Left lung (tissue), 14 donors: ENCODE measurements at places on chromosomes 3 and 15. TPM values are rescaled to one million over a fixed set of nuclear protein-coding genes. Genes with fewer than 3 reads are reported as not detected.

DNA sequence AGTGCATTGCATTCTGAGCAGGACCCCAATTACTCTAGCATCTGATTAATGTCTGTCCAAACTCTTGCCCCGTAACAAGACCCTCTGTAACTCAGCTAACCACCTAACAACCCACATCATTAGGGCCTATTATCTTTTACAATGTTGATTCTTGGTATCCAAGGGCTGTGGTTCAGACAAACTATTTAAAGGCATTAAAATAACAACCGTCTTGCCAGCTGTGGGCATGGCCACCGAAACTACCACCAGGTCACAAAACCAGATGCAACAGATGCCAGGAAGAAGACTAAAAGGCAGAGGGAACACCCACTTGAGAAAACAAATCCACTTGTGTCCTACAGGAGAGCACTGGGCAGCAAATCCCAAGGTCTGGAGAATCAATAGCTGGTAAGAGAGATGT, 262.9 kb downstream of the ERC2 start:
- no peaks in the 10 kb centered on the region for H3K36me3 ChIP-seq
- H3K27me3 ChIP-seq: no peaks in the 10 kb centered on the region
- H3K4me1 ChIP-seq: no peaks in the 10 kb centered on the region
- no peak for DNase-seq

Gene SLC2A2
- total RNA-seq: not detected

Gene GUCA1C
- total RNA-seq: not detected

DNA sequence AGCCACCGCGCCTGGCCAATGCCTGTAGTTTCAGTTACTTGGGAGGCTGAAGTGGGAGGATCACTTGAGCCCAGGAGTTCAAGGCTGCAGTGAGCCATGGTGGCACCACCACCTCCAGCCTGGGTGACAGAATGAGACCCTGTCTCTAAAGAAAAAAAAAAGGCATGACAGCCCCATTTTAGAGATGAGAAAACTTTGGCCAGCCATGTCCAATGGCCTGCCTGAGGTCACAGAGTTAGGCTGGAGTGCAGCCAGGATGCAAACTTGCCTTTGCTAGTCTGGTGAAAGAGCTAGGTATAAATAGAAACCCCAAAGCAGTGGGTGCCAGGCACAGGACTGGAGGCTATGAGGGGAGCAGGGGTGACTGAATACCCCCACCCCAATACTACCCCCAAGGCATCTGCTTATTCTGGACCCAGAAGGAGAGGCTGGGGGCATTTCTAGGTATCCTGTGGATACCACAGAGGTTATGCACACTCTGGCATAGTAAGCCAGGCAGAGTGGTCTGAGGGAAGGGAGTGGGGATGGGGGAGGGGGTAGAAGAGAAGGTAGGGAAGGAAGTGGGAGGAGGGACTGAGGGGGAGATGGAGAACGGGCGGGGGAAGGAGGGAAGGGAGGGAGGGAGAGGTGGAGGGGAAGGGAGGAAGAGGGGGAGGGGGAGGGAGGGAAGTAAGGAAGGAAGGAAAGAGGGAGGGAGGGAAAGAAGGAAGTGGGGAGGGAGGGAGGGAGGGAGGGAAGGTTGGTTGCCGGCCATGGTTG, 16.2 kb upstream of the C15orf39 start:
- H3K4me1 ChIP-seq: no peaks in the 10 kb centered on the region
- no peaks in the 10 kb centered on the region for H3K36me3 ChIP-seq
- DNase-seq: no peak
- H3K27ac ChIP-seq: no peak overlapping the region
- no peak overlapping the region for H3K4me3 ChIP-seq
- peaks cover 1% of the 10 kb centered on the region for H3K27me3 ChIP-seq

- no peaks in the 10 kb centered on the region for H3K36me3 ChIP-seq
- H3K27me3 ChIP-seq: no peaks in the 10 kb centered on the region
- no peak for DNase-seq
- H3K4me1 ChIP-seq: no peaks in the 10 kb centered on the region
- no peak overlapping the region for H3K27ac ChIP-seq
Observed at GRCh38 chr3:25338158-25338725, 89.8 kb upstream of the RARB start.

DNA sequence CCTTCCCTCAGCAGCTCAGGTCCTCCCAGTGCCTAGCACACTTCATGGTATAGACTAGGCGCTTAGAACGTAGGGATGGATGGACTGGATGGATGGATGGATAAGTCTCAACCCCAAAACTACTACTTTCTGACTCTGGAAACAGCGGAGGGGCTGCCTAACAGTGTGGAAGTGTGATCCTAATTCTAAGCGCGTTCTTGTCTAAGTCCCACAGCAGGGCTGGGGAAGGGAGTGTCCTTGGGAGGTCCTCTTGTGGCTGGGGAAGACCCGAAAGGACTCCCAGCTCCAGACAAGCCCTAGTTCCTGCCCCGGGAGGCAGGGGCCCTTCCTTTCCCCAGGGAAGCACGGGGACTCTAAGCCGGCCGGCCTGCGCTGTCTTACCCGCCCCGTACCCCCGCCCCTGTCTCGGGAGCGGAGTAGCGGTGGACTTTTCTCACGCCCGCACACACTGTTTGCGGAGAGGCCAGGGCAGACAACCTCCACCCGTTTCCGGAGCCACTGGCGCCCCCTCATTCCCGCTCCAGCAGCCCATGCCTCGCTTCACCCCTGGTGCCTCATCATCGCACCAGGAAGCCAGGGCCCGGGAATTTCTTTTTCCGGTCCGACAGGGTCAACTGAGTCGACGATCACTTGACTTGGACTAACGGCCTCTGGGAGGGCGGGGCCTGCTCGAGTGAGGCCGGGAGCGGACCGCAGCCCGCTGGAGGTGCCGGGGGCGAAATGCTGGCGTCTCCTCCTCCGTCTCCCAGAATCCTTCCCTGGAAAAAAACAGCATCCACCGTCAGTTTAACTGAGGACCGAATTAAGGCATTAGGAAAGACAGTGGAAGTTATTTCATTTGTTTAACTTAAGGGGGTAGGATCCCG, 133.3 kb downstream of the TBC1D2B start:
- peak overlapping the region; percentile 45 for H3K27ac ChIP-seq
- no peaks in the 10 kb centered on the region for H3K27me3 ChIP-seq
- DNase-seq: peak; percentile 79
- peaks cover 3% of the 10 kb centered on the region for H3K4me1 ChIP-seq
- peak overlapping the region; percentile 38 for H3K4me3 ChIP-seq

Gene GREM1
- 0.96 TPM for total RNA-seq

DNA sequence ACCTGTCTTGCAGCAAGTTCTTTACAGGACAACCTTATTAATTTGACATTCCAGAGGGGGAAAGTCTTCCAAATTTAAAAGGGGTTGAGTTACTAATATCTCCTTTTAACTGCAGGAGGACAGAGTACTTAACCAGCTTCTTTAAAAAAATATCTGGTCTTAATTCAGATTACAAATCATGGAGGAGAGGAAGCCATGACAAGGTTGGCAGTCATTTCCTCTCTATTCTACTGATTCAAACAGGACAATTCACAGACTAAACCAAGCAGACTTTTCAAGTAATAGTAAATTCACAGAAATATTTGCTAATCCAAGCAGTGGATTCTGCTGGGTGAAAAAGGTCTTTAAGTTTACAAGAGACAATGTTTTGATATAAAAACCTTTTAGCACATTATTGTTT, 185.3 kb downstream of the CFAP20DC start:
- H3K27me3 ChIP-seq: no peaks in the 10 kb centered on the region
- H3K4me3 ChIP-seq: no peak overlapping the region
- no peak overlapping the region for H3K27ac ChIP-seq
- DNase-seq: no peak

DNA sequence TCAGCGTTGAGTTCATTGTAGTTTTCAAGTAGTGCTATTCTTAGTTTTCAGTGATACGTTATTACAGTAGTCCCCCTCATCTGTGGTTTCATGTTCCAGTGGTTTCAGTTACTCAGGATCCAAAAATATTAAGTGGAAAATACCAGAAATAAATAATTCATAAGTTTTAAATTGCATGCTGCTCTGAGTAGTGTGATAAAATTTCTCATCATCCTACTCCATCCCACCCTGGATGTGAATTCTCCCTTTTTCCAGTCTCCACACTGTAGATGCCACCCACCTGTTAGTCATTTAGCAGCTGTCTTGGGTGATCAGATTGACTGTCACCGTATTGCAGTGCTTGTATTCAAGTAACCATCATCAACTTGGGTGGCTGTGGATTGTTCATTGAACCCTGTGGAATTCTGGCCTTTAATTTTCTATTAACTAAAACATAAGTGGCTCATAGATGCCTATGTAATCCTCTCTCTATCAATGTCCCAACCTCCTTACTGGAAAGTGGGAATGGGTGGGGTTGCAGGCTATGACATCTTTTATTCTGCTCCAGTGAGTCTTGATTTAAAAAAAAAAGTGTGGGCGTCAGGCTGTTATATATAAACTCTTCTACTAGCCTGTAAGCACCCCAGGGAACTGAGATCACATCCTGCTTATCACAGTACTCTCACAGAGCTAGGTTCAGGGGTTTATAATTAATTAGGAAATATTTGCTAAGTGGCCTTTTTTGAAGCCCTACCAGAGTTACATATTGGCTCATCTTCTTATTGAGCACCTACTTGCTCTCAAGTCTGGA, 97.5 kb downstream of the CFAP20DC start:
- no peaks in the 10 kb centered on the region for H3K4me1 ChIP-seq
- no peaks in the 10 kb centered on the region for H3K36me3 ChIP-seq
- H3K4me3 ChIP-seq: no peak overlapping the region

Gene C3orf20
- total RNA-seq: not detected

DNA sequence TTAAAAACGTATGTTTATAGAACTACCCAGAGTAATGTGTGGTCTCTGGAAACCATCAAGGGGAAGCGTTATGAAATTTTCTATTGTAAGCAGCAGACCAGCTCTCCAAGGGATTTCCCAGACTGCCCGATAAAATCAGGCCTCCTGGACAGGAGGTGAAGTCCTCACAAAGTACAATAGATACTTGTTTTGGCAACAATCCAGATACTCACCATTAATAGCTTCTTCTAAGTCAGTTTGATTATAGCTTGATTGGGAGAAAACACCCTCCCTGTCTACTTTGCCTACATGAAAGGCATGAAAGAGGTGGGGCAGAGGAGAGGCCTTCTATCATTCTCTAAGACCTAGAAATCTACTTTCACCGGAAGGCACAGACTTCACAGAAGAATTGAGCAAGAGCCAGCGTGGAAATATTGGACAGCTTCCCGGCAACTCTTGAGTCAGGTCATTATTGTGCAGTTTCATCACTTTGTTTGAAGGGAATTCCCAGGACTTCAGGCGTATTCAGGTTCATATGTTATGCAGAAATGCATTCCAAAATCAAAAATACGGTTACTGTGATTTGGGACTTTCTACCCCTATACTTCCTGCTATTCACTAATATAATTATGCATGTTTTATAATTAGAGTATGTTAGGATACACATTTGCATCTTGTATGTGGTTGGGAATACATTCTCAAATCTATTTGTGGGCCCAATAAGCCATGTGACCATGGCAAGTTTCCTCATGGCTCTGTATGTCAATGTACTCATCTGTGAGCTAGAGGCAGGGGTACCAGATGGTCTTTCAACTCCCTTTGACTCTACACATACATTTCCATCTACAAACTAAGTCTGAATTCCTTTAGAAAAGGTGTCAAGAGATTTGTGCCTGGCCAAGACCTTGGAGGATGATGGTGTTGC, 103.5 kb downstream of the CD47 start:
- peak; percentile 90 for DNase-seq
- H3K4me3 ChIP-seq: no peak overlapping the region
- H3K4me1 ChIP-seq: peaks cover 35% of the 10 kb centered on the region
- H3K36me3 ChIP-seq: no peaks in the 10 kb centered on the region
- peak overlapping the region; percentile 79 for H3K27ac ChIP-seq
- no peaks in the 10 kb centered on the region for H3K27me3 ChIP-seq

DNA sequence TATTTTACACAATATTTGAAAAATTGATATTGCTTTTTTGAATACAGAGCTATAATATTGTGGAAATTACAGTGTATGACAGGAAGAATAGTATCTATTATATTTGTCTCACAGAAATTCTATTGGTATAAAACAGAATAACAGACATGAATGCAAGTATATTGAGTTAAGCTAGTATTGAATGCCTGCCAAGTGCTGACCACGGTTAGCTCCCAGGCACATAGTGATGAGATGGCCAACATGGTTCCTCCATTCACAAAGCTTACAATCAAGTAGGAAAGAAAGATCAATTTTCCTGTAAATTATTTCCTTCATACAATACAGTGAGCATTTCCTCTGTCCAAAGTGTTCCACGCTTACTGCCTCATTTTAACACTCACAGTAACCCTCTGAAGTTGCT, 67.6 kb downstream of the TP63 start:
- H3K27me3 ChIP-seq: no peaks in the 10 kb centered on the region
- no peaks in the 10 kb centered on the region for H3K36me3 ChIP-seq
- H3K27ac ChIP-seq: no peak overlapping the region

Gene CLRN1
- total RNA-seq: not detected

DNA sequence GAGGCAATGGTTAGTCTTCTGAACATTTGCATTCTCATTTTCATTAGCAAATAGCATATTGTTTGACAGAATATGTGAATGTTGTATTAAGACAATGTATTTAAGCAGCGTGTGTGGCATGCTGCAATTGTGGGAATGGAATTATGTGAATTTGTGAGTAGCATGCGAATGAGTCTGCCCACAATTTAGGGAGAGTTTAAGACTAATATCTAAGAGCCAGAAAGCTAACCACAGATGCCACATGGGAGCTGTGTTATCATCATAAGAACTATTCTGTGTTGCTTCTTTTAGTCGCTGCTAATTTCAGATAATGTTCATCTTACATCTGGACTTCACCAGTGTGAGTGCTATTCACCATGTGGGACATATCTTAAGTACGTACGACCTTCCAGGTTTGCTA, 494.5 kb downstream of the RBMS3 start:
- H3K27me3 ChIP-seq: no peaks in the 10 kb centered on the region
- DNase-seq: no peak
- H3K4me1 ChIP-seq: no peaks in the 10 kb centered on the region
- H3K36me3 ChIP-seq: no peaks in the 10 kb centered on the region
- H3K4me3 ChIP-seq: no peak overlapping the region

Gene STAB1
- total RNA-seq: 122 TPM

DNA sequence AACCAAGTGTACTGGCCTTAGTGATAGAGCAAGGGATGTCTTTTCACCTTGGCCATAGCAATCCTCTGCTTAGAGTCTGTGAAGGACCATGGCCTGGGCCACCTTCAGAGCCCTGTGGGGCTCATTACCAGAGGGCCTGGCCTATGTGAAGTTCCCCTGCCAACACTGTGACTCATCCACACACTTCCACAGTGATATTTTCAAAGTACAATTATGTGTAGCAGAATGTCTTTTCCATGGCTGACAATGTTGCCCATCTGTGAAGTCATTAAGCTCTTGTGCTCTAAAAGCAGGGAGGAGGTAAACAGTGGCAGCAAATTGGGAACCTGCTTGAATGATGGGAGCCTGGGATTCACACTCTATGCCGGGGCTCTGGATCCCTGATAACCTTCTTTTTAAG, 12.2 kb upstream of the CACNA1D start:
- no peaks in the 10 kb centered on the region for H3K4me1 ChIP-seq
- no peak overlapping the region for H3K4me3 ChIP-seq
- H3K27ac ChIP-seq: no peak overlapping the region
- no peaks in the 10 kb centered on the region for H3K27me3 ChIP-seq
- no peak for DNase-seq
- no peaks in the 10 kb centered on the region for H3K36me3 ChIP-seq
